CD4-positive, alpha-beta T cell treated with Interleukin-12 subunit alpha and Interleukin-12 subunit beta, for 1 hour (primary cell): ENCODE measurements at places on chromosomes 2 and 18.

GRCh38 chr18:32930695-32931301, 158.0 kb upstream of the KLHL14 start:
- no peak for DNase-seq

DNA sequence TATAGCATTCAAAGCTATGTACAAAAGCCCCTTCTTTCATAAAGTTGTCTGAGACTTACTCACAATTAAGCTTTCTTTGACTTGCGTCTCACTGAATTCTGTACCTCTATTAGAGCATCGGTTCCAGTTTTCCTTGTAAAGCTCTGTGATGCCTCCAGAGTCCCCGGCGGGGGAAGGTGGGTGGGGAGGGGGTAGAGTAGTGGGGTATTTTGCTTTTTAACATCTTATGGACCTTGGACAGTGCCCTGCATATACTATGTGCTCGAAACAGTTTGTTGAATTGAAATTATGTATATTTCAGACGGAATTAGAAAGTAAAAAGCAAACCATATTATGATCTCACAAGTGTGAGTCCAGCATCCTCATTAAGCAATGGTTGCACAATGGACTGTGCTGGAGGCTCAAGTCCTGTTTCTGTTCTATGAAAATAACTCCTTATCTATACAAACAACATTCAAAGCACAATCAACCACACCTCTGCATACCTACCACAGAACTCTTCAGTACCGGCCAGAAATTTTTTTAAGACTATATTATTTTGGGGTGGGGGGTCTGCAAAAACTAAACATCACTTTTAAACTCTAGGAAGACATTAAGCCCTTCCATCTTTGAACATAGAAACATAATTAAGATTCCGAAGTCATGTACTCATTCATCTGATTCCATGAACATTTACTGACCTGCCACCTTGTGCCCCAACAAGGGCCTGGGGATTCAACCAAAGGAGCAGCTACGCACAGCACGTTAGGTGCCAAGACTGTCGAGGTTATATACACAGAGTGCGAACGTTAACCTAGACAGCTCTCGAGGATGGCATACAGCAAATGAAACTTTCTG, 908 bp downstream of the STAT1 start:
- DNase-seq = no peak

- DNase-seq = no peak
Observed at GRCh38 chr2:219500135-219500534, 1.4 kb downstream of the GMPPA start.

DNA sequence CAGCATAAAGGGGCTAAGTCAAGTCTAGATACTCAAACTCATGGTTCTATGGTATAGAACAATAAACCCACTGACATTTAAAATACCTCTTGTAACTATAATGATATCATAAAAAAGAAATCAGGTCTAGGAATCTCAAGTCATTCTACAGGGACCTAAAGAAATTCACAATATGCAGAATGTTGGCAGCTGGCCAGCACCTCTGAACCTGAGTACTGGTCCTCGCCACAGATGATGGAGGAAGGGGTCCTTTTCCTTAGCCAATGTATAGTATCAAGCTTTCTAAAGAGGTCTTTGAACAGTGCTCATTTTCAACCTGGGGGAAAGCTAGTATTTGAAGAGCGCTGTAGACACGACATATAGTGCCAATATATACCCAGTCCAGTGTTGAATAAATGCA, 108.4 kb upstream of the ITGB6 start:
- DNase-seq = no peak

GRCh38 chr2:133814890-133815289, 246.6 kb upstream of the NCKAP5 start:
- no peak for DNase-seq

DNA sequence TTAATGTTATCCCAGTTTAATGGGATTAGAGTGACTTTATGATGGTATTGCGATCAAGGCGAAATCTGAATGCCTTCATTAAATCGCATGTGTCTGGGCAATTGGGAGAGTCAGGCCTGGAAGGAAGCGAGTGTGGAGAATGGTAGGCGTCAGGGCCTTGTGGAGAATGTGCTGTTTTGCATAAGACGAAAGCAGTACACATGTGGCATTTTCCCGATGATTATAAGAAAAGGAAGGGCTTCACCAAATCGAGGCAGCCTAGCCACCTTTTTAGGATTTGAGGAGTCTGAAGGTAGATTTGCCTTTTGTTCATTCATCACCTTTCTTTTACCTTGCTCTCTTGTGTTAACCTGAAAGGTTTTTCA, 1.0 kb downstream of the ZNF532 start:
- no peak for DNase-seq

DNA sequence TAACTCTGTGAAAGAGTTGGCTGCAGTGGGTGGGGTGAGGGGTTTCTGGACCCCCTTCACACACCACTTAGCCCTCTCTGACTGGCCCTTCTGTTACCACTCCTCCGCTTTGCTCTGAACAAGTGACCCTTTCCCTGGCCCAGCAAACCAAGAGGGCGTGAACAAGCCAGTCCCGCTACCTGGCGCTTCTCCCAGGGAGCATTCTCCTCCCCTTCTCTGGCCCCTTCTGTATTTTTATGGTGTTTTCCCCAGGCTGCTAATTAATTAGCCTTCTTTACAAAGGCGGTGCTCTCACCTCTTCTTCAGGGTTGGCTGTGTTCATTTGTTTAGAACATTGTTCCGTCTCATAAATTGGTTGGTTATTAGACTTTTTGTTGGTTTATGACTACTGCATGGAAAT, 180.1 kb downstream of the MGAT5 start:
- no peak for DNase-seq

DNA sequence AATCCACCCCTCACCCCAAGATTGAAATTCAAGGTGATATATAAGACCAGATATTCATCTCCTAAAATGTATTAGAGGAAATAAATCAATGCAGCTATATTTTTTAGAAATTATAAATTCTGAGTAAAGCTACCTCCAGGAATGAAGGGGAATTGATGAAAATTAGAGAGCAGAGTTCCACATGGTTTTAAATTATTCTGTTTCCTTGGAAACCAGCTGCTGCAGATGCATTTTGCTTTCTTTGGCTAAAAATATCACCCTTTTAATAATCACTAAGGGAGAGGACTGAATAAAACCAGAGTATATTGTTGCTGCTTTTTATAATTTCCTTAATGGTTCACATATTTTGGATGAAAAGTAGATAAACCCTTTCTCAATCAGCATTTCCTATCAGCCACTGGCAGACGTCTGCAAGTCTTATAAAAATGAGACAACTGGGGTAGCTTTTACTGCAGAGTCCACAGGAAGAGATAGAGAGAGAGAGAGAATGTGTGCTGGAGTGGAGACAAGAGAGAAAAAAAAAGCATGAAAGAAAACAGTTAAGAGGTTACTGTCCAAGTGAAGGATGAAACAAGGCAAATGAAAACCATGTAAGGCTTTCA, 2.0 kb downstream of the CSRNP3 start:
- no peak for DNase-seq

- peak; percentile 87 for DNase-seq
Observed at GRCh38 chr2:110204408-110205385, at the start of gene NPHP1. Gene NPHP1 (minus strand): TSS chr2:110205013. CDS start chr2:110204968, 45 bp downstream.

DNA sequence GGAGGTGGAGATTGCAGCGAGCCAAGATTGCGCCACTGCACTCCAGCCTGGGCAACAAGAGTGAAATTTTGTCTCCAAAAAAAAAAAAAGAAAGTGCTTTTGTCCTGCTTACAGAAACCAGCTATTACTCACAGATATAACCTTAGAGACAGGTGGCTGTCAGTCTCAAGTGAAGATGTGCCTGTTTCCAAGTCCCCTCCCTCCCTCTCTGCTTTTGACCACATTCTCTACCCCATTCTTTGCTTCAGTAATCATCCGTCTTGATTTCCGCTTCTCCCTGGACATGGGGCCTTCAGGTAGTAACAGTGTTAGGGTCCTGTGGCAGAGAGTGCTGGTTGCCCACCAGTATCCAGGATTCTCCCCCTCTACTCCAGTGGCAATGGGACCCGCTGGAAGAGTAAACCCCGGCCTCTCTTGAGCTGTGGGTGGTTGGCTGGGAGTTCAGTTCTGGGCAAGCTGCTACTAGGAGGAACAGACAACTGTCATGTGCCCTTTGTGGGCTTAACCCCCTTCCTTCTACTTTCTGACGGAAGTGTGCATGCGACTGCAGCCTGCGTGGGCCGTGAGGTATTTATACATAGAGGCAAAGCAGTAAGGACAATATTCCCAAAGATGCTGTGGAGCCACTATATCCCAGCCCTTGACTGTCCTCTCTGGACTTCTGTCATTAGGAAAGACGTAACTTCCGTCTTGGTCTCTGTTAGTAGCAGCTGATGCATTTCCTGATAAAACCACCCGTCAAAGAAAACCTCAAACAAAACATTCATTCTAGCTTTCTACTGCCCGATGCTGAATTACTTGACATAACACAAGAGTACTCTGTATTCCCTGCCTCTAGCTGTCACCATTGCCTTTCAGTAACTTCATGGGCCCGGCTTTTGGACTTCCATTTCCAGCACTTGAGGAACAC, 17.8 kb downstream of the PDCL3 start:
- peak; percentile 71 for DNase-seq

DNA sequence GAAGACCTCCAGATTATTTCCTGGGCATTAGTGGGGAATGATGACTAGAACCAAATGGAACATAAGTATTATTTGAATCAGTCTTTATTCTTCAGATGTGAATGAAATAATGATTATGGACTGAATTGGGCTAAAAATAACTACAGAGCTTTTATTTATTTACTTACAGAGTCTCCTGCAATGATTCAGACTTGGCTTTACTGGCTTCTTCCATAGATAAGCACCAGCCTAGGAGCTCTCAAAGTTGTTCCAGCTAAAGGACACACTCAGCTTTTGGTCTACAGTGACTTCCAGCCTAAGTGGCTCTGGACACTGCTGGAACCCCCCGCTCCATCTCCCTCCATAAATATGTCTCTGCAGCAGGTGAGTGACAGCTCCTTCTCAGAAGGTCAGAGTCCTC, 24.3 kb upstream of the ARHGAP25 start:
- no peak for DNase-seq

GRCh38 chr18:76819411-76820136, 2.8 kb upstream of the ZNF236 start:
- DNase-seq = no peak

- DNase-seq = no peak
Observed at GRCh38 chr2:55751966-55752365, 58.3 kb upstream of the PNPT1 start.
